ENCODE measurements at places on chromosomes 6 and 20.

GRCh38 chr6:47031656-47032055 lies 10.5 kb downstream of the ADGRF1 start:
- no peak for DNase-seq

DNA sequence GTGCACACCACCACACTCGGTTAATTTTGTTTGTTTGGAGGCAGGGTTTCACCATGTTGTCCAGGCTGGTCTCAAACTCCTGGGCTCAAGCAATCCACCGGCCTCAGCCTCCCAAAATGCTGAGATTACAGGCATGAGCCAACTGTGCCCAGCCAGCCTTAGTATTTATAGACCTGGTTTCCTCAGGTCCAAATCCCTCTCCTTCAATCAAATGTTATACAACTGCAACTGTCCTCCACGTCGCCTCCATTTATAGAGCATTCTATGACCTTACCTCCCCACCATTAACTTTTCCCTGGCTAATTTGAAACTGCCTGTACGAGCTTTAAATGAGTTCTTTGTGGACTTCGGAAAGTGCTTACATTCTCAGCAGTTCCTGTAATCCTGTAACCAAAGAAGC lies 39.3 kb upstream of the IPCEF1 start:
- no peak for DNase-seq

GRCh38 chr20:44247131-44247571 lies at the start of gene GDAP1L1:
TSS of gene GDAP1L1 (plus strand) at chr20:44247308. CDS start at chr20:44247335, 27 bp downstream.
- DNase-seq: no peak

DNA sequence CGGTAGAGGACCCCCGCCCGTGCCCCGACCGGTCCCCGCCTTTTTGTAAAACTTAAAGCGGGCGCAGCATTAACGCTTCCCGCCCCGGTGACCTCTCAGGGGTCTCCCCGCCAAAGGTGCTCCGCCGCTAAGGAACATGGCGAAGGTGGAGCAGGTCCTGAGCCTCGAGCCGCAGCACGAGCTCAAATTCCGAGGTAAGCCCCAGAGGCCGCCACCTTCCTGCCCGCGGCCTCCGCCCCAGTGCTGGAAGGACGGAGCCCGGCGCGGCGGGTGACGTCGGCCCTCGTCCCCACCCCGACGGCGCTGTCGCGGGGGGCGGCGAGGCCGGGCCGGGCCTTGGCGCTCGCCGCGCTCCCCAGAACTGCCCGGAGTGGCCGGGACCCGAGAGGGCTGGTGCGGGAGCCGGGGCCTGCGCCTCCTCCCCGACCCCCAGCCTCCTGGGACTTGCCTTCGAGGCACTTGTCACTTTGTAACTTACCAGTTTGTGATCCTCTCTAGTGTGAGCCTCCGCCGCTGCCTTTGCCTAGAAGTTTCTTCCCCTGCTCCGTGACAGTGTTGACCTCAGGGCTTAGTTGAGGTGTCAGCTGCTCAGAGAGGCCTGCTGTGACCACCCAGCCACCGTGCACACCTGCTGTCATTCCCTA lies 417 bp downstream of the VAPB start:
- DNase-seq: no peak

DNA sequence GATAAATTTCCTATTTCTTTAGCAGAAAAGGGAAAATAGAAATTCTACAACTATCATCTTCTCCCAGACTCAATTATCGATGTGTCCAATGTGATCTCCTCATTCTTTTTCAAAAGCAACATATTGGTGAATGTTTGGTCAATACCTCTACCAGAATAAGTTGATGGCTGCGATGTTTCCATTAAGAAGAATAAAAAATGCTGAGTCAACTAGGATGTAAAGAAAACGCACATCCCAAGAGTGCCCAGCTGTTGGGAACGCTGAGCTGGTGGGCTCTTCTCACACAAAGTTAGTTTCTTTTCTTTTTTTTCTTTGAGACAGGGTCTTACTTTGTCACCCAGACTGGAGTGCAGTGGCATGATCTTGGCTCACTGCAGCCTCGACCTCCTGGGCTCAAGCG lies 39.8 kb downstream of the RAMACL start:
- no peak for DNase-seq

DNA sequence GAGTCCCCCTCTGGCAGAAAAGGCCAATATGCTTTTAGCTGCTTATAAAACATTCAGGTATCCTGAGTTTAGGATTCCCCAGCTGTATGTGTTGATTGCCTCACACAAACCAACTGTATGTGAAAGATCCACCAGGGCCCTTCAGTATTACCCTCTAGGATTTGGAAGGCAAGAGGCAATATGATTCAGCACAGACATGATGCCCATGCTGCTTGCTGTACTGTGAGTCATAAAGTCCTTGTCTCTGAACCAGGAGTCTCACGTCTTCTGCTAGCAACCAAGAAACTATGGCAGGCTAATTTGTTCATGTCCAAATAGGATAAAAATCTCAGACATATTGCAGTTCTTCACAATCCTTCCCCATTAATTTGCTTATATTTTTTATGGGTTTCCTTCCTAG lies 789.2 kb upstream of the SLC35B3 start:
- no peak for DNase-seq
